Muscle of arm (tissue), 14 donors: ENCODE measurements at places on chromosomes 4 and X. TPM values are rescaled to one million over a fixed set of nuclear protein-coding genes. Genes with fewer than 3 reads are reported as not detected.

DNA sequence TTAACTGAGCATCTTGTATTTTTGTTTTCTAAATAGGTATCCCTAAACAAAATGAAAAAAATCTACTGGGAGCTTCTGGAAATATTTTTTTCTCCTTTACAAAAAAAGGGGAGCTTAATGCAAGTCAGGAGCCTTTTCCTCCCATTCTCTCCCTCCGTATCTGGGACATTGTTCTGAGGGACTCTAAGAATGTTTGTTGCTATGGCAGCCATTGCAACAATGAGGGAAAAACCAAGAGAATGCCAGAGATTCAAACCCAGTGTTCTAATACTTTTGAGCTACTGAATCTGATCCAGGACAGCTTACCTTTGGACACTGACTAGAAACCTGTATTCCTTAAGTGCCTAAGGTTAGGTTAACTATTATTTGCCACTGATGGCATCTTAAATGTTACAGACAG is 485.7 kb upstream of the HS3ST1 start:
- no peak for DNase-seq

The DSPP gene
- polyA plus RNA-seq, result not detected

GRCh38 chrX:120453985-120454384 is 15.1 kb downstream of the LAMP2 start:
- DNase-seq, result no peak

GRCh38 chrX:10545882-10546281 is 74.5 kb downstream of the MID1 start:
- no peak for DNase-seq

- no peak for DNase-seq
These were observed 112.9 kb upstream of the PJA1 start for GRCh38 chrX:69278031-69278687.

DNA sequence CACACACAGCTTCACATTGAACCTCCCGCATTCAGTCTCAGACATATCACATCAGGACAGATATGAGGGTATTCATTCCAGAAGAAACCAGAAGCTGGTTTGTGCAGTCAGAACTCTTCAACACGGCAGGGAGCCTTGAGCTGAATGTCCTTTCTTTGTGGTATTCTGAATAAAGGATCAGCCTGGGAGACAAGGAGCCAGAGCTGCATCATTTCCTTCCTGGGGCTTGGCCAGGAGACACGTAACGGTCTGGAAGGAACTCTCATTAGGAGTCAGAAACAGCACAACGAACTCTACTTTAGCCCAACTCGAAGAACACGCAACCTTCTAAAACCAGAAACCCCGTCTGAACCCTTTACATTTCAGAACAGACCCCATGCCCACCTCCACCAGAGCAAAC is 46.4 kb downstream of the KDR start:
- peak; percentile 74 for DNase-seq

DNA sequence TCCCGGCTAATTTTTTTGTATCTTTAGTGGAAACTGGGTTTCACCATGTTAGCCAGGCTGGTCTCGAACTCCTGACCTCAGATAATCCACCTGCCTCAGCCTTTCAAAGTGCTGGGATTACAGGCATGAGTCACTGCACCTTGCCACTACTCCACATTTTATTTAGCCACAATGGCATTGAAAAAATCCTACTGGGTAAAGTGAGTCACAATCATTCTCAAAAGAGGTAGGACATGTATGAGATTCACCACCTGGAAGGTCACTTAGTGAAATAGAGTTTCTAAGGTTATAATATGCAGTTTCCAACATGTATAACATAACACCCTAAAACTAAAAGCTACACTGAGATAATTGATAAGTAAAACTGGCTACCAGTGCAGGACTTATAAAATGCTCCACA is 159.2 kb downstream of the BTC start:
- no peak for DNase-seq

GRCh38 chr4:48268956-48269860 is at the start of gene TEC:
Gene TEC (minus strand): TSS chr4:48269838. CDS start chr4:48228614, 41,224 bp downstream.
- peak; percentile 10 for DNase-seq
